ENCODE measurements at places on chromosomes 11 and 22.

DNA sequence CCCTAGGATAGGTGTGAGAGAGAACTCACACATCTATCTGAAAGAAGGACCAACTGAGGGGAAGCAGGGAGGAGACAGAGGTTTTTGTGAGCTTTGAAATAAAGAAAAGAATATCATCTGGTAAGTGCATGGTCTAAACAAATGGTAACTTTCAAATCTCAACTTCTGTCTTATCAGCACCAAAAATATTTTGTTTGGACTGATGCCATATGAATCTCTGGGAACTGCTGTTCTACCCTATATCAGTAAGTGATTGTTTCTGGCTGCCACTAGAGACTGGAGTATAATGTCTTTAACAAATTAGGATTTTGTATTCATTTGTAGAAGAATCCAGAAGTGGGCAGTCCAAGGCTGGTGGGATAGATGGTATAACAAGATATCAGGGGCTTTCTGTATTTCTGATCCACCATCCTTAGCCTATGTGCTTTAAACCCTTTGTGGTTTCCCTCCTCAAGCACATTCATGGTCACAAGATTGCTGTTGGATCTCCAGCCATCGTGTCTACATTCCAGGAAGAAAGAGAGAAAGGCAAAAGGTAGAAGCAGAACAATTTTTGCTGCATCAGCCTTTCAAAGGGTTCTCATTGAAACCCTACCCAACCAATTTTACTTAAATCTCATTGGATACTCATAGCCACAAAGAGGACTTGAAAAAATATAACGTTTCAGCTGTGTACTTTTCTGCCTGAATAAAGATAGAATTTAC lies 4.7 kb downstream of the HEPHL1 start:
- DNase-seq = no peak

DNA sequence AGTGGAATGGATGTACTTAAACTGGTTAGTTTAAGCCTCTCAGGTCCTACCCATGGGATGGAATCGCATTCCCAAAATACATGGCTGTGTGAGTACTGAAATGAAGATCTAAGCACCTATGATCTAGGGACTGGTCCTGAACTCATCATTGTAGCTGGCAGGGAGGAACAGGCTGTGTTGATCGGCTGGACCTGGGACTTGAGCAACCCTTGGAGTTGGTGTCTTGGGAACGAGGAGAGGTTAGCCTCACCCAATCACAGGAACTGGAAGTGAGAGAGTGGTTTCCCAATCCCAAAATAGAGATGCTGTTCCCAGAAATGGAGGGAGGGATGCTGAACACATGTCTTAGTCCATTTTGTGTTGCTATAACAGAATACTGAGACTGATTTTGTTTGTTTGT lies 16.4 kb upstream of the ASCC2 start:
- DNase-seq = no peak

DNA sequence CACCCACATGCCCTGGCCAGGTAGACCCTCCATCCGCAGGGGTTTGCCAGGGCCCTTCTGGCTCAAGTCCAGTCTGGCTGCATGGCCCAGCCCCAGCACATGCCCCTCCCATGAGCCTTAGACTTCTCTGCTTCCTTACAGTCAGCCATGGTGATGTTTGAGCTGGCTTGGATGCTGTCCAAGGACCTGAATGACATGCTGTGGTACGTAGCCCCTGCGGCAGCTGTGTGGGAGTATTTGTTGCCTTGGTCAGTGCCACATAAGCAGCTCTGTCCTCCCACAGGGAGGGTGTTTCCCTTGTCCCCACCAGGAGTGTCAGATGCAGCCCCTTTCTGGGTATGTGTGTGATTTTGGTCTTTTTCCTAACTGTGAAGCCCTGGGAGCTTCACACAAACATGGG lies 17.5 kb downstream of the CDC45 start:
- peak; percentile 51 for DNase-seq

GRCh38 chr22:48224332-48224731 lies 1461.9 kb downstream of the TBC1D22A start:
- DNase-seq = no peak

GRCh38 chr11:124152770-124153407 lies 30.3 kb upstream of the OR10D3 start:
- DNase-seq = no peak

DNA sequence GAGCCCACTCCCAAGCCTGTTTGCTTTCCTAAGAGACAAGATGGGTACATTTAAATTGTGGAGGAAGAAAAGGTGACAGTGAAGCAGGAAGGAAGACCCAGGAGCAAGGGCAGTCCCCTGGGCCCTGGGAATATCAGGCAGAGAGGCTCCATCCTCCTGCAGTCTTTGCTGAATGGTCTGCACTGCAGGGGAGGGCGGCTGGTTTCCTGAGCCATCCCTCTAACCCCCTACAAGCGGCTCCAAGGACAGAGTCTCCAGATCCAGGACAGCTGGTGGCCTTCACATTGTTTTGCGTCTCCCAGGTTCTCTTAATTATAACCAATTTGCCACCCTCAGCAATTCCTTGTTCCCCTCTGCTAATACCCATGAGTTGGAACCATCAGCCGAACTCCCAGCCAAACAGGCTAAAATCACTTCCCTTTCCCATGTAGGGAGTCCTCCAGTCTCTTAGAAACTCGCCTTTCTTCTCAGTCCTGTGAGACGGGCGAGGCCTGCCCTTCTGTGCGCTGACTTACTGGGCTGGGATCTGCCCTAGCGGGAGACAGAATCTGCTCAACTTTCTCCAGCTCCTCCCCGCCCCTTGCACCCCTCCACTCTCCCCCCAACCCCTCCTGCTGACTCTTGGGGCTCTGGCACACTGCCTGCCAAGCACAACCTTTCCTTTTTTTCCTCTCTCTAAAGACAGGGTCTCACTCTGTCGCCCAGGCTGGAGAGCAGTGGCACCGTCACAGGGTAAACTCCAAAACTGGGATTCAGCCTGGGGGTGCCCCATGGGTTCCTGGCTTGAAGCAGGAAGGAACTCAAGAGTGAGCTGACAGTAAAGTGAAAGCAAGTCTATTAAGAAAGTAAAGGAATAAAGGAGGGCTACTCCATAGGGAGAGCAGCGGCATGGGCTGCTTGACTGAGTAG lies 53.4 kb upstream of the EMID1 start:
- DNase-seq = no peak

- no peak for DNase-seq
These were observed 35.4 kb upstream of the AMOTL1 start for GRCh38 chr11:94732617-94733281.

Data from kidney epithelial cell (primary cell).